ENCODE measurements at places on chromosomes 11 and 22.

GRCh38 chr22:24989541-24989951, 37.0 kb downstream of the KIAA1671 start:
- DNase-seq: no peak

GRCh38 chr22:37275622-37276021, 6.7 kb upstream of the CYTH4 start:
- no peak for DNase-seq

- no peak for DNase-seq
These were observed 17.9 kb downstream of the LINC01488 start for GRCh38 chr11:69499186-69499917.

GRCh38 chr11:94544646-94545263, 1.0 kb downstream of the FUT4 start:
- no peak for DNase-seq

GRCh38 chr11:62842171-62842741, 2.9 kb upstream of the WDR74 start:
- DNase-seq: no peak

- no peak for DNase-seq
These were observed 263.8 kb upstream of the LUZP2 start for GRCh38 chr11:24233041-24233440.

- DNase-seq: no peak
These were observed 62.5 kb upstream of the SORL1 start for GRCh38 chr11:121389651-121390050.

GRCh38 chr22:46274381-46274780, 6.6 kb downstream of the TTC38 start:
- DNase-seq: no peak

DNA sequence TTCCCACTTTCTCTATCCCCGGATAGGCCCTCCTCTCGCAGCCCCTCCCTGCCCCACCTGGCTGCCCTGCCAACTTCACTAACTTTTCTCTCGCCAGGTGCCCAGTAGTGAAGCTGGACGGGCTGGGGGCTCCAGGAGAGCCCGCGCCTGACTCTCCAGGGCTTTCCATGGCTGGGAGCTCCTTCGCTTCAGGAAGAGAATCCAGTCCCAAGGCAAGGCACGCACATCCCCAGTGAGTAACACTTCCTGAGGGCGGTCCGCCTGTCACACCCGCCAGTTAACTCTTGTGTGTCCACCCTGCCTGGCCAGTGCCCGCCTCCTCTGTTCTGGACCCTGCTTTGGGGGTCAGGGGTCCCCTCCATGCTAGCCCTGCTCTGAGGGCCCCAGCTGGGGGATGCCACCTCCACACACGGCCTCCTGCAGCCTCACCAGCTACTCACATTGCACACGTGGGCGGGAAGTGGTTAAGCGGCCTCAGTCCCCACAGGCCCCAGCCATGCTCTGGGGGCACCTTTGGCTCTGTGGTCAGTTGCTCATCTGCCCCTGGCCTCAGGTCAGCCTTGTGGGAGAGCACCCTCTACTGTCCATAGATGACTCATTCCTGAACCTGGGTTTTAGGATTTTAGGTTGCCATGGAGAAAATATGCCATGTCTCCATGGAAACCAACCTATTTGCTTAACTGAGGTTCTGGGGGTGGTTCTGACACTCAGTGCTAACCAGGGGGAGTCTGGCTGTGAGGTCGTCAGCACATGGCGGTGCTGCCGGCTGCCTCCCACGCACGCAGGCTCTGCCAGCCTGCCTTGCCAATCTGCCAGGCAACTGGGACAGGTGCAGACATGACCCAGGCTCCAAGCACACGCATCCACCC, at the start of gene RIN1:
RIN1 (minus strand) TSS at position 201 of the 869 bp plus-strand sequence; CDS start at position 169, 32 bp downstream.
- DNase-seq: no peak

GRCh38 chr11:29395555-29396072, 621.2 kb downstream of the KCNA4 start:
- DNase-seq: no peak

DNA sequence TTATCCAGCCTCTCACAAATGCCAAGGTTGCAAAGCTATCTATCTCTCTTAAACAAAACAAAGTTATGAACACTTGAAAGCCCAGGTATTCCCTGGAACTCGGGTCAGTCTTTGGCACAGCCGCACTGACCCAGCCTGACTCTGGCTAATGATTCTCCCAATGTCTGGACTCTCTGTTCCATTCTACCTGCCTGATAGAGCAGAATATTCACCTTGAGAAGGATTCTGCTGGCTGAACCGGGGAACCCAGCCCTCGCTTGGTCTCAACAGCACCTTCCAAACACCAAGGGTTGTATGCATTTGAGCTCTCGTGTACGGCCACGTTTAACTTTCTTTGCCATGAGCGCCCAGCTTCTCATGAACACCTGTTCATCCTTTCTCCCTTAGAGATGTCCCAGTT, 116.8 kb downstream of the ZBTB16 start:
- DNase-seq: no peak

DNA sequence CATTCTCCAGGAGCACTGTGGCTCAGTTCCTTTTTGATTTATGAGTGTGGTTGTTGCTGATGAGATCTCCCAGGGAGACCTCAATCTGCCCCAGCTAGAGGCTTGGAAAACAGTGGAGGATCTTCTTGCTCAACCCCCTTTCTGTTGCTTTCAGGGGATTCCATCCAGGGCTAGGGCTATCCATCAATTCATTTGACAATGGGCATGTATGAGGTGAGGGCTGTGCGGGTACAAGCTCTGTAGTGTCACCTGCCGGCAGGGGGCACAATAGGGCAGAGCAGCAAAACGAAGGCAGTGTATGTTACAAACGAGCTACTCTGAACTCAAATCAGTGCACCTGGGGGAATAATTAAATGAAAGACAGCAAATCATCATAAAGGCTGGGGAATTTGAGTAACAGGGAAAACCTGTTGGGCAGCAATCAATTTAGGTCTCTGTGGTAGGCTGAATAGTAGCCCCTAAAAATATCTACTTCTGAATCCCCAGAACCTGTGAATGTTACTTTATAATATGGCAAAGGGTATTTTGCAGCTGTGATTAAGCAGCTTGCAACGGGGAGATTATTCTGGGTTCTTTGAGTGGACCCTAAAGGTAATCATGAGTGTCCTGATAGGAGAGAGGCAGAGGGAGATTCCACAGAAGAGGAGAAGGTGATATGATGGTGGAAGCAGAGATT, 170.3 kb upstream of the ZBED5 start:
- DNase-seq: peak; percentile 40

GRCh38 chr11:19774817-19775580, 62.4 kb downstream of the NAV2 start:
- no peak for DNase-seq

- DNase-seq: no peak
These were observed 3.7 kb downstream of the LYVE1 start for GRCh38 chr11:10564696-10565318.

DNA sequence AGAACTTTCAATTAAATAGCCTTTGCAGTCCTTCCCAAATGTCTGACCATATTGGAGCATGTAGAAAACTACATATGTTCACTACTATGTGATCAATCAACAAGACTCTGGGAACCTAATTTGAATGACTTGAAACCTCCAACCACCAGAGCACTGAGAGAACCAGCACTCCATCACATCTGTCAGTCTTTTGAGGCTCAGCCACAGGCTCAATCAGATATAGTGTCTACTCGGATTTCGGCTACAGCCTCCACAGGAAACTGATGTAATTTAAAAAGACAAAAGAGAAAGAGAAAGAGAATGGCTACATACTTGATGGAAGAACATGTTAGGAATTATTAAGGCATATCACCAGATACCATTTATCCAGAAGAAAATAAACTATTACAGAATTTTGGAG, 859.0 kb downstream of the FAM181B start:
- DNase-seq: no peak

GRCh38 chr11:126754591-126755426, 245.8 kb downstream of the KIRREL3 start:
- no peak for DNase-seq

DNA sequence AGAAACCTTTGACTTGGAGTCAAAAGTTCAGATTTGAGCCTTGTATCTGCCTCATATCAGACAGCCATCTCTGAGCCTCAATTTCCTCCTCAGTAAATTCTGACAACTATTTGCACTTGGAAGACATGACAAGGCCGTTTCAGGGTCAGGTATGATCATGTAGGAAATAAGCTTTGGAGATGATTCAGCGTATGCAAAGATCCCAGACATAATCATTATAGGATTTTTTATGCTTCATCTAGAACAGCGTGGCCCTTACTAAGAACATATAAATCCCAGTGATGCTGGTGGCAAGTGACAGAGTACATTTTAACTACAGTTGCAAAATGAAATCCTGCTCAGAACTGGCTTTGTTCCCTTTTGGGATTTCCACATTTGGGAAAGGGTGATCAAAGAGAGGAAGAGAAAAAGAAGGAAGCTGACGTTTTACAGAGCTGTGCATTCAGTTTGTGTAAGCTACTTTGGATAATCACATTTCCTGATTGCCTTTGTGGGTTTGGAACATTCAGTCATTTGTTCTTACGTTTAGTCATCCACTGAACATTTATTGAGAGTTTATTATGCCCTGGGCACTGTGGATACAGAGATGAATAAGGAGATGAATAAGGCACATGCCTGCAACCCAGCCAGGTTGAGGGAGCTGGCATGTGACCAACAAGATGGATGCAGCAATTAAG, 81.9 kb upstream of the HEPHL1 start:
- no peak for DNase-seq

- DNase-seq: no peak
These were observed 38.5 kb downstream of the SBF2 start for GRCh38 chr11:10255388-10256125.

DNA sequence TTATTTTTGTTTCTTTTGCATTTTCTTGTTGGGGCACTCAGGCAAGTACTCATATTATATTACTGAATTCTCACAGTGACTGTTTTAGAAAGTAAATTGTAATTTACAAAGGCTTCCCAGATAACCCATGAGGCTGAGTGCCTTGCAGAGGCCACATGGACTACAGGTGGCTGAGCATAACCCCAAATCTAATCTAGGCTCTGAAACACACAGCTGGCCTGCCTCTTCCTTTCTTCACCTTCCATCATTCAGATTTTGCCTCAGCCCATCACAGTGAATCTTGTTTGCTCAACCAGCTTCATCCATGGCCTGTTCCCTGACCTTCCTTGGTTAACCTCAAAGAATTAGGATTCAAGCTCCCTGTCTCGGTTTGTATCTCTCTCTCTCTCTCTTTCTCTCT, 78.5 kb upstream of the PRDM11 start:
- DNase-seq: no peak

- DNase-seq: no peak
These were observed 14.4 kb upstream of the PVALB start for GRCh38 chr22:36831206-36831605.

DNA sequence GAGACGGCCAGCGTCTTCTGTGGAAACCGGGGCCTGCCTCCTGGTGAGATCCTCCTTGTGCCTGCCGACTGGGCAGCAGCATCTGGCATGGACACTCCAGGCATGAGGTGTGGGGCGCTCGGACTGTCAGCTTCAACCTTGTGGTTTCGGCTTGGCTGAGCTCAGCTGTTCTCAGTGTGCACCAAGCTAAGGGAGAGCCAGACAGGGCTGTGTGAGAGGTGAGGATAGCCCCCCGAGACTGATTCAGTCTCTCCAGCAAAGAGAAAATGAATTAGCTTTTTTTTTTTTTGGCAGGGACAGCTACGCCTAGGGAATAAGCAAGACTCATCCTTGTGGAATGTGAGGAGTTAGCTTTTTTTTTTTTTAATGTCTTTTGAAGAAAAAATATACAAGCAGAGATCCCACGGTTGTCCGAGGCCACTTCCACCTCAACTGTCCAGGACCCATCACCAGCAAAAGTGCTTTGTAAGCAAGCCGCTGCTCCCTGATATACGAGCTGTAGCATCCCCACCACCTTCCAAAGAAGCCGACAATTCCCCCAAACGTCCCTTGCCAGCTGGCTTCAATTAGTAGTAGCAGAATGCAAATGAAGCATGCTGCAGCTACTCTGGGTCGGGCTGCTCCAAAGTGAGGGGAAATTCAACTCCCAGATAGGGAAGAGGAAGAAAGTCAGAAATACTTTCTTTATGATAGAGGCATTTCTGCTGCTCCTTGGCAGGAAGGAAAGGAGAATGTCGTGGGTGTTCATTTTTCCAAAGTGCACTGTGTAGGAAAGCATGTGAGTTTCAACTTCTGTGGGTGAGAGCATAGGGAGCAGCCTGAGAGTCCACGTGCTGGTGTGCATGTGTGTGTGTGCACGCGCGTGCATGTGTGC, 9.7 kb upstream of the THY1 start:
- DNase-seq: no peak

- DNase-seq: no peak
These were observed 57.8 kb upstream of the PSMA1 start for GRCh38 chr11:14577835-14578529.

DNA sequence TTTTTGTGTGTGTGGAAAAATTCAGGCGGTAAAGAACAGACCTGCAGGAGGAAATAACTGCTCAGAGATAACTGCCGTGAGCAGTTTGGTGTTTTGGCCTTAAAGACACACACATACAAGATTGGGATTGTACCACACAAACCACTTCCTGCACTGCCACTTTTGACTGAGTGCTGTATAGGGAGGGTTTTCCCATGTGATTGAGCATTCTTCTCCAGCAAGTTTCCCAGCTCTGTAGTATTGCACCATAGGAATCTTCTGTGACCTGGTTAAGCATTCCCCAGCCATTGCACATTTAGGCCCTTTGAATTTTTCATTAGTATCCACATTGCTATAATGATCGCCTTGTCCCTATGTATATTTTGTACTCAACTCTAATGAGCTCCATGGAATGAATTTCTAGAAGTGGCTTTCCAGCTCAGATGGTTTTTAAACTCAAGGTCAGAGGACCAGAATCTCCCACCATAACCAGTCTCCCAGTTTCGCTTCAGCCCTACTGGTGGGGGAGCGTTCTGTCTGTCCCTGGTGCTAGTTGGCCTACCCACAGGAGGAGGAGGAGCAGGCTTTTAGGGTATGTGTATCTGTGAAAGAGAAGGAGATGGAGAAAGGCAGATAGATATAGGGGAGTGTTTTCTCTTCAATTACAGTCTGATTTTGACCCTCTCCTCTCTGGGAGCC, 9.3 kb downstream of the CD82 start:
- no peak for DNase-seq

- DNase-seq: no peak
These were observed 305.9 kb upstream of the ANO3 start for GRCh38 chr11:26026078-26026477.

DNA sequence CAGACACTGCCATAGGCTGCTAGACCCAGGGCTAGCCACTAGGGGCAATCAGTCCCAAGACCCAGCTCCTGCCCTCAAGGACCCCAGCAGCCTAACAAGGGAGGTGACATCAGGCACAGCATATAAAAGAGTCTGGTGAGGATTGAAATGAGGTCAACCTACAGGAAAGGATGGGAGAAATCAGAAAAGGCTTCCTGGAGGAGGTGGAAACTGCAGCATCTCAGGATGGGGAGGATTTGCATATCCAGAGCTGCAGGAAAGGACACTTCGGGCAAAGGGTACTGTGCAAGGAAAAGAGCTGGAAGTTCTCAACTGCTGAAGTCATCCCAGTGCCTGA, 2.9 kb upstream of the ARFGAP2 start:
- no peak for DNase-seq

- DNase-seq: no peak
These were observed 32.2 kb downstream of the ELMOD1 start for GRCh38 chr11:107623183-107623582.

All from stimulated activated CD8-positive, alpha-beta memory T cell treated with anti-CD3 and anti-CD28 coated beads, Interleukin-7, amount 100 ng/mL, for 1 hour (primary cell).